ENCODE measurements at places on chromosomes 6 and 20.

- no peak for DNase-seq
Observed at GRCh38 chr6:13355043-13355945, 27.0 kb upstream of the TBC1D7 start.

- DNase-seq = no peak
Observed at GRCh38 chr6:127966616-127967015, 65.8 kb upstream of the THEMIS start.

GRCh38 chr6:33595001-33595846, 15.1 kb upstream of the BAK1 start:
- no peak for DNase-seq

DNA sequence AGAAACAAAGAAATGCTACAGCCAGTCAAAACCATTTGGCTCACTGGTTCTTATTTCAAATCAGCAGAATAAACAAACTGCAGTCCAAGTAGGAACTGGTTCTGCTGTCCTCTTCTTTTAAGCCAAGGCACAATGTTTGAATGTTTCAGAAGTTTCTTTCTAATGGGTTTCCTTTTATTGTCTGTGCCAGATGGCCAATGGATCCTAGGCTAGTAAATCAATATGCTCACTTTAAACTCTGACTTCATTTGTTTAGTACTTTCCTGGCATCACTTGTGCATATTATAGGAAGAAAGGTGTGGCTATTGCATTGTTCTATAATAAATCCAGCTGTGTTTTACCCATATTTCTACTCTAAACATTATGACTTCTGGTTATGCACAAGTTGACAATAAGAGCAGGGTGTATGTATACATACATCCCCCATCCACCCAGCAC, 99.7 kb upstream of the PLCB4 start:
- no peak for DNase-seq

Measured in T-helper 2 cell (primary cell).